ENCODE measurements at places on chromosomes 4 and X.

GRCh38 chr4:155241225-155241624 is 32.8 kb downstream of the NPY2R start:
- DNase-seq, result no peak

DNA sequence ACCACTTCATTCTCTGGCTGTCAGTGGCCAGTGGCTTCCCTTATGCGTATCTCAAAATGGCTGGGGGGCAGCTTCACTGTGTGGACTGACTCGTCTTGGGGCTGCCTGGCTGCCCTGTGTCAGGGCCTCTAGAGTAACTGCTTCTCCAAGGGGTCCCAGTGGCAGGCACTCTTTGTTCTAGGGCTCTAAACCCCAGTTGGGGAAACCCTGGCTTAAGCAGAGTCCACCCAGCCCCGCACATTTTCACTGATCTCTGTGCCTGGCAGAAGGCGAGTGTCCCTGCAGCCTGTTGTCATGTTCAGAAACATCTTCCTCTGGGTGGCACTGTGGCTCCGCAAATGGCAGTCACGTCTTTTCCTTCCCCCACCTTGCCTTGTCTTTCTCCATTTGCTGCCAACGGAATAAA is 59.7 kb downstream of the NBDY start:
- no peak for DNase-seq

GRCh38 chrX:21295246-21295820 is 78.9 kb upstream of the CNKSR2 start:
- no peak for DNase-seq

DNA sequence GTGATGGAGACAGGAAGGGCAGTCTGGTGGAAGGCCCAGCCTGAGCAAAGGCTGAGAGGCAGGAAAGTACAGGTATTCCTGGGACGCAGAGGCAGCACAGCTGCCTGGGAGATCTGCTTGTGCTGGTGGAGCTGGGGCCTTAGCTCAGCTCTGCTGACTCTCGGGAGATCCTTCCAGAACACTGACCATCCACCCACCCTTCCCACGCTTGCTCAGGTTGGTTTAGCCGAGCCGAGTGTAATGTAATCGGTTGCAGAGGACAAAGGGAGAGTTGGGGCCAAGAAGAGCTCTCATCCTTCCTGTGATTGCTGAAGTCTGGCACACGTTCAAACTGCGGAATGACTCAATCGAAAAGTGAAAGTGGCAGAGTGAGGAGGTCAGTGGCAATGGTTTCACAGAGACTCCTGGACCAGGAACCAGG is 43.1 kb upstream of the GPR78 start:
- no peak for DNase-seq

DNA sequence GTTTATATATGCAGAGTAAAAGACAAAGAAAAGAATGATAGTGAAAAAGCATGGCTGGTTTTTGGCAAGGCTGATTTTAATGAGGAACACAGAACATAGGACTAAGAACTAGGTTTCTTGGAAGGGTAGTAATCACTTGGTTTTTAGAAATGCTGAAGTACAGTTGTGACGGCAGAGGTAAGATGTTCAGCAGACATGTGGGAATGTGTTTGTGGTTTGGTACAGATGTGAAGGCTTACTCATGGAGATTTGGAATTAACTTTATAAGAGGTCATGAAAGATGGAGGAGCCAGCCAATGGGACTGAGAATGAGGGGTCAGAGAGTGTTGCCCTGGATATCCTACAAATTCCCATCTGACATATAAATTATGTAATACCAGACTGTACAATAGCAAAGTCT is 243.6 kb downstream of the NPFFR2 start:
- no peak for DNase-seq

DNA sequence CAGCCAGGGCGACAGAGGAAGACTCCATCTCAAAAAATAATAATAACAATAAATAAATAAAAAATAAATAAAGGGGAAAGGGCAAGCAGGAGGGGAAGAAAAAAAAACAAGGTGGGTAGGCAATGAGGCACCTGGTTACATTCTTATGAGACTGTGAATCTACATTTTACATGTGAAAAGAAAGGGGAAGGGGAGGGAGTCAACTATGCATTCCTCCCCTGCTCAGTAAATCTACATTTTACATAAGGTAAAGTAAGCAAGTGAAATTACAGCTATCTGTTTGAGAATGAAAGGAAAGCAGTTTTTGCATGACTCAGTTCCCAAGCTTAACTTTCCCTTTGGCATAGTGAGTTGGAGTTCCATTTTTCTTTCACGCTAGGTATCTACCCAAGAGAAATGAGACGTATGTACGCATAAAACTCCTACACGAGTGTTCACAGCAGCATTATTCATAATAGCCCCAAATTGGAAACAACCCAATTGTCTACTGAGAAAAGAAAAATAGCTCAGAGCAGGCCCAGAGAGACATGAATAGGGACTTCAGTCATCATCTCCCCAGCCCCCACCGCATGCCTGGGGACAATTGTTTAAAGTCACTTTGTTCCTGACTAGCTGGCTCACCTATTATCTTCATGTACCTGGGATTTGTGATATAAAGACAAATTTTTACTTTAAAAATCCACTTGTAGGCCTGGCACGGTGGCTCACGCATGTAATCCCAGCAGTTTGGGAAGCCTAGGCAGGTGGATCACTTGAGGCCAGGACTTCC is 52.4 kb downstream of the DDX3X start:
- no peak for DNase-seq

- no peak for DNase-seq
These were observed 146.2 kb upstream of the PDE5A start for GRCh38 chr4:119774840-119775239.

- DNase-seq, result no peak
These were observed 21.9 kb upstream of the CYP4V2 start for GRCh38 chr4:186169333-186169944.

DNA sequence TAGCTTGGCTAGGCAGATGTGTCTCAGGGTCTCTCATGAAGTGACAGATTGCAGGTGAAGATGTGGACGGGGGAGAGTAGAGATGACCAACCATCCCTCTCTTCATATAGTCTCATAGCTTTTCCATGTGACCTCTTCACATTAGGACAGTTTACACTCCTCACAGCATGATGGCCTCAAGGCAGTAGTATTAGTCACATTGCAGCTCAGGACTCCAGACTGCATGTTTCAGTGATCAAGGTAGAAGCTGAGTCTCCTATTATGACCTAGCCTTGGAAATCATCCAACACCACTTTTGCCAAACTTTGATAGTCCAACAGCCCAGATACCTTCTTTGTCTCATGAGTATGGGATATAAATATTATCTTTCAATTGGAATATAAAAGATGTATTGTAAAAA is 147.7 kb downstream of the GASK1B start:
- no peak for DNase-seq
